CD4-positive, alpha-beta T cell (primary cell): ENCODE measurements at places on chromosomes 7 and 10. TPM values are rescaled to one million over a fixed set of nuclear protein-coding genes. Genes with fewer than 3 reads are reported as not detected.
A peak's percentile ranks its signal among the peaks of the same experiment; 100 is the strongest.

- H3K4me3 ChIP-seq: no peak overlapping the region
- no peak overlapping the region for H3K27ac ChIP-seq
- H3K4me1 ChIP-seq: no peaks in the 10 kb centered on the region
- no peaks in the 10 kb centered on the region for H3K36me3 ChIP-seq
- no peak for DNase-seq
Measured at GRCh38 chr7:138632826-138633602, 68.1 kb downstream of the SVOPL start.

The HTR7 gene
- total RNA-seq: 0.08 TPM

DNA sequence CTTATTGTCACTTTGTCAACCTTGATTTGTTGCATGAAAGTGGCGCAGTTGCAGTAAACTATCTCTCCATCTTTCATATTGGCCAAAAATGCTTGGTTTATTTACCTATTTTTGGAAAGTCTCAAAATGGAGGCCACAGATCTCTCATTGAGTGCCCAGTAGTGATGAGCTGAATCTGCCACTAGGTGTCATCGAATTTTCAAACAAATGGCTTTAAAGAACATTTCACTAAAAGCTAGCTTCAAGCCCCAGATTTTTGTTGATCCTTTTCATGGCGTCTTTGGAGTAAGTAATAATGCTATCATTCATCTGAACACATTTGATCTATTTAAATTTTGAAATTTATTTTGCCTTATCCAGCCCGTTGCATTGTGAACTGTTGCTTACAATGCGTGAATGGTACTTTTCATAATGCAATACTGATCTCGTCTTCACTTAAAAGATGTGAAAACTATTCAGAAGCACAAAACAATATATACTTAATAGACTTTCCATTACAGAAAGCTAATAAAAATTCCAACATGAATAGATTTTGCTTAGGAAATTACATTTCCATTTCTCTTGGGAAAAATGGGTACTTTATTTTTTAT is 236.2 kb downstream of the DNAJB9 start:
- no peaks in the 10 kb centered on the region for H3K36me3 ChIP-seq
- H3K27me3 ChIP-seq: no peaks in the 10 kb centered on the region
- H3K4me3 ChIP-seq: no peak overlapping the region
- H3K27ac ChIP-seq: no peak overlapping the region

DNA sequence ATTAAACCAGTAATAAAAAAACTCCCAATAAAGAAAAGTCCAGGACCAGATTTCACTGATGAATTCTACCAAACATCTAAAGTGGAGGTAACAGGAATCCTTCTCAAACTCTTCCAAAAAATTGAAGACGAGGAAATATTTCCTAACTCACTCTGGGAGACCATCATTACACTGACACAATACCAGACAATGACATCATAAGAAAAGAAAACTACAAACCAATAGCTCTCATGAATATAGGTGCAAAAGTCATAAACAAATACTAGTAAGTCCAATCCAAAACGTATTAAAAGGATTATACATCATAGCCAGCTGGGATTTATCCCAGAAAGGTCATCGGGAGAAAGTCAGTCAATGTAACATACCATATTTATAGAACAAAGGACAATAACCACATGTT is 94.0 kb upstream of the RAB18 start:
- H3K4me3 ChIP-seq: no peak overlapping the region
- no peaks in the 10 kb centered on the region for H3K36me3 ChIP-seq
- peaks cover 18% of the 10 kb centered on the region for H3K27me3 ChIP-seq
- H3K4me1 ChIP-seq: no peaks in the 10 kb centered on the region
- H3K27ac ChIP-seq: no peak overlapping the region

The PLXDC2 gene
- 0.41 TPM for total RNA-seq

GRCh38 chr10:117546020-117546580 is 3.6 kb downstream of the EMX2 start:
- H3K4me1 ChIP-seq: peaks cover 24% of the 10 kb centered on the region
- H3K27me3 ChIP-seq: peaks cover 61% of the 10 kb centered on the region
- H3K27ac ChIP-seq: no peak overlapping the region
- no peak for DNase-seq
- no peak overlapping the region for H3K4me3 ChIP-seq
- H3K36me3 ChIP-seq: no peaks in the 10 kb centered on the region

- H3K27ac ChIP-seq: no peak overlapping the region
- H3K27me3 ChIP-seq: no peaks in the 10 kb centered on the region
- H3K4me3 ChIP-seq: no peak overlapping the region
- no peak for DNase-seq
- no peaks in the 10 kb centered on the region for H3K4me1 ChIP-seq
- no peaks in the 10 kb centered on the region for H3K36me3 ChIP-seq
Measured at GRCh38 chr7:156162451-156162850, 350.2 kb upstream of the SHH start.

The TDRD1 gene
- not detected for total RNA-seq

GRCh38 chr10:49135575-49136313 is 1.9 kb upstream of the FAM170B start:
- H3K36me3 ChIP-seq: no peaks in the 10 kb centered on the region
- DNase-seq: no peak
- no peaks in the 10 kb centered on the region for H3K4me1 ChIP-seq
- no peak overlapping the region for H3K4me3 ChIP-seq
- H3K27ac ChIP-seq: no peak overlapping the region
- H3K27me3 ChIP-seq: no peaks in the 10 kb centered on the region

The MKRN1 gene
- 129 TPM for total RNA-seq

- H3K4me3 ChIP-seq: no peak overlapping the region
- H3K27ac ChIP-seq: no peak overlapping the region
- H3K36me3 ChIP-seq: peaks cover 17% of the 10 kb centered on the region
- no peak for DNase-seq
- H3K4me1 ChIP-seq: no peaks in the 10 kb centered on the region
Measured at GRCh38 chr7:12239806-12240205, 28.7 kb downstream of the TMEM106B start.

DNA sequence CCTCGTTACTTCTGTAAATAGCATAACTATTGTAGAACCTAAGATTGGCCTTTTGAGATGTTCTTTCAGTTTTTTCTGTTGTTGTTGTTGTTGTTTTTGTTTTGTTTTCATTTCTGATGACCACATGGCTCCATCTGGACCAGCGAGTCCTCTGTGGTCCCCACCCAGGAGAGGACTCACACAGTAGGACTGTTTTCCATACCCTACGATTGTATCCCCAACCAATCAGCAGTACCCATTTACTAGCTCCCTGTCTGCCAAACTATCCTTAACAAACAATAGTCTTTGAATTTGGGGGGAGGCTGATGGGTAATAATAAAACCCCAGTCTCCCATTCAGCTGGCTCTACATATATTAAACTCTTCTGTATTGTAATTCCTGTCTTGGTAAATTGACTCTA is 329.5 kb downstream of the SEMA3D start:
- H3K36me3 ChIP-seq: no peaks in the 10 kb centered on the region
- H3K27ac ChIP-seq: no peak overlapping the region
- no peaks in the 10 kb centered on the region for H3K27me3 ChIP-seq
- no peak overlapping the region for H3K4me3 ChIP-seq

The PIP gene
- total RNA-seq: not detected

The IGF2BP3 gene
- not detected for total RNA-seq

- H3K27ac ChIP-seq: peak overlapping the region; percentile 84
- H3K27me3 ChIP-seq: no peaks in the 10 kb centered on the region
Measured at GRCh38 chr10:74177140-74177677, 26.2 kb downstream of the ADK start.

The NKX1-2 gene
- not detected for total RNA-seq

- H3K27ac ChIP-seq: no peak overlapping the region
- no peaks in the 10 kb centered on the region for H3K36me3 ChIP-seq
- no peaks in the 10 kb centered on the region for H3K27me3 ChIP-seq
- no peaks in the 10 kb centered on the region for H3K4me1 ChIP-seq
Measured at GRCh38 chr7:29945259-29945809, 44.3 kb downstream of the SCRN1 start.

The WNT8B gene
- not detected for total RNA-seq

DNA sequence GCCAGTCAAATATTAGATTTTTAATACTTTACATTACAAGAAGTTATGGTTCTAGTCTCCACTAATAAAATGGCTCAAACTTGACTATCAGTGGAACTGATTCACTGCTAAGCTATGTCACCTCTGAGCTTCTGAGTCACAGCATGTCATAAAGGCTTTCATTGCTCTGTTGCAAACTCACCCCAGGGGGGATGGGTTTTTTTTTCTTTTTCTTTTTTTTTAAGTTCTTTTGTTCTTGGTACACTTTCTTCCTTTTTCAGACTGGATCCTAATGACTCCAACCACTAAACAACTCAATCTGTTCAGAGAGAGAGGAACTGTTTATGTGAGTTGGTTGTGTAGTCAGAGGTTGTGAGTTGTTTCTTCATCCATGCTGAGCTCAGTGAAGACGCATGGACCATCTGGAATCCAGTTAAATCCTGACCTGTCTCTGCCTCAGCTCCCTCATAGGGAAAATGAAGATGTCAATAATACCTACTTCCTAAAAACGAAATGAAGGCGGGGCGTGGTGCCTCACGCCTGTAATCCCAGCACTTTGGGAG is 11.0 kb downstream of the MYOF start:
- H3K4me1 ChIP-seq: no peaks in the 10 kb centered on the region
- no peaks in the 10 kb centered on the region for H3K27me3 ChIP-seq
- no peak for DNase-seq
- H3K4me3 ChIP-seq: no peak overlapping the region
- H3K36me3 ChIP-seq: no peaks in the 10 kb centered on the region
- no peak overlapping the region for H3K27ac ChIP-seq
